ENCODE measurements at places on chromosomes 3 and 15.

DNA sequence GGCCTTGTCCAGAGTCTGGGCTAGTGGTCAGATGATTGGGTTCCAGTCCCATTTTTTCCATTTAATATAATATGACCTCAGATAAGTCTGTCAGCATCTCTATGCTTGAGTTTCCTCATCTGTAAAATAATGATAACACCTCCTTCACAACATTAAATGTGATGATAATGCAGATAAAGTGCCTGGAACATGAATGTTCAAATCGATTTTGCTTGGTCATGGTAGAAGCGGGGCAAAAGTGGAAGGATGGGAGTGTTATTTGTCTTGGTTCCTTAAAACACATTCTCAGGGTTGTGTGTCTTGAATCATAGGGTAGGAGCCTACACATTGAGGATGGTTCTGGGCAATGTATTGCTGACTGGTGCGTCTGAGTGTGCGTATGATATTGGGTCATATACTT, 16.9 kb downstream of the ARIH2 start:
- no peak for DNase-seq

- peak; percentile 13 for DNase-seq
These were observed 67.1 kb downstream of the MB21D2 start for GRCh38 chr3:192850451-192850981.

GRCh38 chr15:52503788-52504496, 24.7 kb downstream of the MYO5A start:
- DNase-seq: no peak

DNA sequence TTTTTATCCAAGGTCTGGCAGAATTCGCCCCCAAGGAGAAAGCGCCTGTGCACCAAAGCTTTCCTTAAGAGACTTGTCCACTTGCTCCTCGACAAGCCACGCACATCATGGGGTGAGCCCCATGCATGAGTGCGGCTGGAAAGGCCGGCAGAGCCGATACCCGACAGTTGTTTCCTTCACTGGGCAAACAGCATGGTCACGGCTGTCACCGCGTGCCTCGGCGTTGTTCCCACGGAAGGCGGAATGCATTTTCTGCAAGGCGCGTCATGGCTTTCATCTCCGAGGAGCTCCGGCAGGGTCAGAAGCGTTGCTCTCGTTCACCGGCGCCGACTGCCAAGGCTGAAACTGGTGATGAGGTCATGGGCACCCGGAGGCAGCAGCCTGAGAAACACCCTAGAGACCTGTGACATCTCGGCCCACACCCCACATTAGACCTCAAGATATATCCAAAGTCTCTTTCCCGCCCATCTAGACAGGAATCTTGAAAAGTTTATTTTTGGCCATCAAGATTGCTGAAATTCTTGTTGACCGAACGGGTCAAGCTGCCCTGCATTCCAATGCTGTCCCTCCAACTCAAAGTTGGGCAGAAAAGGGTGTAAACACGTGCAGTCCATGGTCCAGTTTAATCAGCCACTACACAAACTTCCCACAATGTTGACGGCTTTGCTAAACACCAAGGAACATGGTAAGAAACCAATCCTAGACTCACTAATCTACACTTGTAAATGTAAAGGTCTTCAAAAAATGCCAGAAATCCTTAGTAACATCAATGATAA, 604 bp upstream of the TJP1 start:
- DNase-seq: no peak

DNA sequence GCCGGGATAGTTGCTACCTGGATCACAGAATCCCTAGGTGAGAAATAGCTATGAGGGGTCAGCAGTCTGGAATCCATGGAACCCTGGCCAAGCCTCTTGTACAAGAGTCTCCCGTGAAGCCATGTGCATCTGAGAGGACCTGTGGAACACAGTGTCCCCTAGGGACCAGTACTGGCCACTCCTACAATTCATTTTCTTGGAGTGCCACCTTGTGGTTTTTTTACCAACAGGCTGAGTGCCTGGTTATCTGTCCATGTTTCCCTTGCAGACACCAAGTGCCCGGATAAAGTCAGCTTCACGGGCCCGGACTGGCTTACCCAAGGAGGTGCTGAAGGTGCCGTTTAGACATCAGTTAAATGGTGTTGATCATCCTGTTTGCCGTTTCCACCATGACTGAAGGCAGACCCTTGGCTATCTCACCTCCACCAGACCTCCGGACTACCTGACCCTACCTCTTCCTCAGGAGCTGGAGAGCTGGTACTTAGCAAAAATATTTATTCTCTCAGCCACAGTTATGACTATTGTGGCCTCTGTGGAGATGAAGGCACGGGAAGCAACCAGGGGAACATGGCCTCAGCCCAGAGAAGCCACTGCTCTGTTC, 93.9 kb downstream of the RBPMS2 start:
- no peak for DNase-seq

DNA sequence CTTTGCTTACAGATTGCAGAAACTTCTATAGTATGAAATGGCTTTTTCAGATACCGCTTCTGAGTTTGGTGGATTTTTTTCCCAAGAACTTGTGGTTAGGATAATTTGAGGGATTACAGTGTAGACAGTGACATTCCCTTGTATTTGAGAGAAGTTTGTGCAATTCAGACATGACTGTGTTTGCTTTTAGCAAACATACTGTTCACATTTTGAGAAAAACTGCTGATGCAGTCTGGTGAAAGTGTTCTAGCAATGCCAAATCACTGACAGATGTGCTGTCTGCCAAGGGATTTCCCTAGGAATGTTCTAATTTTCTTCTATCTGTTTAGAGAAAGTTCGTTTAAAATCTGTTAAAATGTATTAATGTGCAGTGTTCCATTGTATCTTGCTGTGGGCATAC, 652.6 kb downstream of the FHIT start:
- no peak for DNase-seq

DNA sequence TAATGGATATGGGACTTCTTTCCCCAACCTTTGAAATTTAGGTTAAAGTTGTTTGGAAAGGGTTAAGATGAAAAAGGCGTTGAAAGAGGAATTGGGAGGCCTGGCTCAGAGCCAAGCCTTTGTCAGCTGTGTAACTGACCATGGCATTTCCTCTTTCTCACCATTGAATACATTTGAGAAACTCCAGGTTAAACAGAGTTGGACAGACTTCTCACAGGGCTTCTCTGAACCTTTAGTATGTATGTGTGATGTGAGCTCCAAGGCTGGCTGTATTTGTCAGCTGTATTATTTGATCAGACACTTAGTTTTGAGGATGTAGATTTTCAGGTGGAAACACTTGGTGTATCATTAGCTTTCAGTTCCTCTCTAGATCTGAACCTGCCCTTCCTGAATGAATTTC, 136.4 kb upstream of the GOLGA6L4 start:
- no peak for DNase-seq

GRCh38 chr3:87332789-87333188, 56.4 kb upstream of the POU1F1 start:
- no peak for DNase-seq

DNA sequence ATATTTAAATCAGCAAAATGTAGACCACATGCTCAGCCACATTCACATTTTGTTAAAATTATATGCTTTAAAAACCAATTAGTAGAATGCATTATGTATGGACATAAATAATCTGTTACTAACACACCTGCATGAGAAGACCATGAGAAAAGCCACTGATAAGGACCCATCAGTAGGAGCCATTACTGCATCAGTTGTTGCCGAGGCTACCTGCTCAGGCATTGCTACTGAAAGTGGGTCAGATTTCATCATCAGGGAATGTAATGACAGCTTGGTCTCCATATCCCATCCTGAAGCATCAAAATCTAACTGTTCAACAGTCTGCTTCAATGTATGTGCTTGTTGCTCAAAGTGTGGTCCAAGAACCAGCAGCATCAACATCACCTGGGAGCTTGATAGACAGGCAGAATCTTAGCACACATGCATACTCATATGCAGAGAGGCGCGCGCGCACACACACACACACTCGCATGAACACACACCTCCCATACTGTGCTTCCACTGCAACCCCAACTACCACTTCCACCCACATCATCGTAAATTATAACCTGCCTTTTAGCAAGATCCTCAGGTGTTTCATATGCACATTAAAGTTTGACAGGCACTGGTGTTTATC, 72.4 kb upstream of the FOXB1 start:
- DNase-seq: no peak

DNA sequence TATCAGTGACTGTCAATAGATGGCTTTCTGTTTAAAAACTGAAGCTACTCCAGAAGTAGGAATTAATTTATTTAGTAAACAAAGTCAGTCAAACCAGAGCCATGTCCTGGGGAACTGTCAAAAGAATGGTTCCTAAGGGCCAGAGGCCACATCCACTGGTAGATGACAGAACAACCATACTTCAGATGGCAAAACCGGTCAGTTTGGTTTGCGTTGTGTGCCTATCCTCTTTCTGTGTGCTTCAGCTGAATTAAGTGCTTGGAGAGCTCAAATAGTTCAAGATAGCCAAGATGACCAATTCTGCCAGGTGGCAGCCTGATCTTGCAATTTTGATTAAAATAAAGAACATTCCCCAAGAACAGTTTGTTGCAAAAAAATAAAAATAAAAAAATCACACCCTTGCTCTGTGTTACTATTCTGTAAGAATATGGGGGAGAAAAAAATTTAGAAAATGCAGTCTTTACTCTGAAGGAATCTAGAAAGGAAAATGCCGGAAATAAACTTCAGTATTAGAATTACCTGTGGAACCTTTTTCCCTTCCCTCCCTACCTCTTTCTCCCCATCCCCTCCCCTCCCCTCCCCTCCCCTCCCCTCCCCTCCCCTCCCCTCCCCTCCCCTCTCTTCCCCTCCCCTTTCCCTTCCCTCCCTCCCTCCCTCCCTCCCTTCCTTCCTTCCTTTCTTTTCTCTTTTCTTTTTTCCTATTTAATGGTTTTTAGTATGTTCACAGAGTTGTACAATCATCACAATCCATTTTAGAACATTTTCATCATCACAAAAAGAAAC, 2.5 kb downstream of the MAP3K13 start:
- DNase-seq: no peak

DNA sequence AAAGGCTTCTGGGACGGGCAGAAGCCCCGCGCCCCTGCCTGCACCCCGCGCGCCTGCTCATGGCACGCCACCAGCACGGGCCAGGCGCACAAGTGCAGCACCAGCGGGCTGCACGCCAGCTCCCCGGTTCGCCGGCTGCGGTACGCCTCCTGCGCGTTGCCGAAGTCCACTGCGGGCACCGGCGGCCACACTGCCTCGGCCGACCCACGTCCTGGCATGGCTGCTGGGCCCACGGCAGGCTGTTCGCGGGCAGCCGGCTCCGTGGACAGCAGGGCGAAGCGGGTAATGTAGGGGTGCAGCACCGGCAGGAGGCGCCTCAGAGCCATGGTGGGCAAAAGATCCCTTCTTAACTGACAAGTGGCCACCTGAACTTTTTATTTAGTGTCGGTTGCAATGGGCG, 34.8 kb downstream of the MCCC1 start:
- DNase-seq: no peak

GRCh38 chr3:136612512-136612911, 139.7 kb downstream of the STAG1 start:
- DNase-seq: no peak

DNA sequence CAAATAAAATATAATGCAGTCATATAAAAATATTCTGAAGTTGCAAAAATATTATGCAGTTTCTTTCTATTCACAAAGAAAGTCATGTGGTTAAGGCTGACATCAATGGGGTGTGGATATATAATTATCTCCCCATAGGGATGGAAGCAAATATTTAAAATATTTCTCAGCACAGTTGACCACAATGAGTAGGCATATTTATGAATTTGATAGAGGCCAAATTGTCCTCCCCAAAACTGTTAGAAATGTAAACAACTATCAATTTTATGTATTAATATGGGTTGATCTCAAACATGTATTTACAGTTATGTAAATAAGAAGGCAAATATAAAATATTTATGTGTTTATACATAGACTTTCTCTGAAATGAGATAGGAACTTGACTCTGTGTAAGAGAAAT, 246.0 kb upstream of the CBLB start:
- no peak for DNase-seq

DNA sequence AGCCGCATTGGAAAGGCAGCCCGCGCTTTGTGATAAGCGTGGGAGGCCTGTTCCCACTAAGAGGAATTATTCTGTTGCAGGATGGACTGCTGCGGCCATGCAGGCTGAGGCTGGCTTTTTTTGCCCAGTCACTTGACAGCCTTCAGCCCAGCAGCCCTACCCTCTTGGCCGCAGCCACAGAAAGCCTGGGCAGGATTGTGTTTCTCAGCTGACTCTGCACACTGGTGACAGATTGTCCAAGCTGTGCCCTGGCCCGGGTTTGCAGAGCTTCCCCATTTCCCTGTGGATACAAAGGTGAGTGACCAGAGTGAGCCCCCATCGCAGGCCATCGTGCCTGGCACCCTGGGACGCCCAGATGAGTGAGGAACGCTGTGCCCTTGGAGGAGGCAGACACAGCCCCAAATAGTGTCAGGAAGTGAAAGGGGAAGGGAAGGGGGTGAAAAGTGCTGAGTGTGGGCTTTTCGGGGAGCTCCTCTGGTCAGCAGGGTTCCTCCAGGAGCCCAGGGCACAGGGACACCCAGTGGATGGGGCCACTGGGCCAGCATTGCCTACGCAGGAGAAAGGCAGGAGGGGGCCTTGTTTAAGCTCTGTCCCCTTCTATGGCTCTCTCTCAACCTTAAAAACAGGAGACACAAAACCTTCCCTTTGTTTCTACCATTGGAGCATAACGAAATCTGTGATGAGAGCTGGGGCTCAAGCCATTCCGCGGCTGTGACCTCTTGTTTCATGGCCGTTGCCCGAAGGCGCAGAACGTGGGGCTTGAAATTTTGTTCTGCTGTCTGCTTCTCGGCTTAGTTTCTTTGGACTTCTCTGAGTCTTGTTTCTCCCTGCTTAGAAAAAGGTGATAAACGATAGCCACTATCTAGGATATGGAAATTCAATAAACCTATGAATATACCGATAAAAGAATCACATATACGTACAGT, 91.5 kb upstream of the MEF2A start:
- DNase-seq: no peak

GRCh38 chr15:61422773-61423172, 193.7 kb upstream of the RORA start:
- DNase-seq: no peak

DNA sequence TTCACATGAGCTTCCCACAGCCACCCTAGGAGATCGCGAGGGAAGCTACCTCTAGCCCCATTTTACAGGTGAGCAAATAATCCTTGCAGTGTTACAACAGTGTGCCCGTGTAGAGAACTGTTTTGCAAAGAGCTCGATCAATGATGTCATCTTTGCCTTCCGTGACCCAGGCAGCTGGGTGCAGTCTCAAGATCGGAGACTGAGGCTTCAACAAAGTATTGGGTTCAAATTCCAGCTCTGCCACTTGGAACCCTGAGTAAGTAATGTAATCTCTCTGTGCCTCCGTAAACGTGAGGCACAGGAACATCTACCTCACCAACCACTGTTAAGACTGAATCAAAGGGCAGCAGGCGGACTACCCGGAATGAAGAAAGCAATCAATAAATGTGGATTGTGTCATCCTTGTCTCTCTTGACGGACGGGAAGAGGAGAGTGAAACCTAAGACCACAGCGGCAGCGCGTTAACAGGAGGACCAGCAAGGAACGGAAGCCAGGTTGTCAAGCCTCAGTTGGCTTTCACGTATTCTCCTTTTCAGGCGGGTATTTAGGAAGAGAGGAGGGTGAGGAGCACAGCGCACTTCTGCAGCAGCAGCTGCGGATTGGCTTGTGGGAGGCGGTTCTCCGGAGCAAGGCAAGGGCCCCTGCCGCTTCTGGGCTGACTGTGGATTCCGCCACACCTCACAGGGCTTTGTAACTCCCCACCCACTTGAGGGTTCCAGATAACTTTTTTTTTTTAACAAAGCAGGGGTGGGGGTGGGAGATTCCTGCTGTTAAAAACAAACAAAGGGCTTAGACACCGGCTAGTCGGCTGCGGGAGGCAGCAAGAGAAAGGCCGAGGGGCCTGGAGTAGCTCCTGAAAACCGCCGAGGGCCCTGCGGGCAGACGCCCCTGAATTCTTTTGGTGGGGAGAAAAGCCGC, 1.5 kb upstream of the SMAD3 start:
- DNase-seq: no peak
